ENCODE measurements at places on chromosomes 6 and 20.

- peaks cover 6% of the 10 kb centered on the region for H3K27me3 ChIP-seq
- no peak overlapping the region for H3K27ac ChIP-seq
- DNase-seq = no peak
- no peaks in the 10 kb centered on the region for H3K4me1 ChIP-seq
- H3K36me3 ChIP-seq = no peaks in the 10 kb centered on the region
- H3K4me3 ChIP-seq = no peak overlapping the region
Measured at GRCh38 chr20:34970193-34970840, 14.6 kb downstream of the MYH7B start.

- peaks cover 3% of the 10 kb centered on the region for H3K36me3 ChIP-seq
- no peak for DNase-seq
- H3K27ac ChIP-seq = no peak overlapping the region
- no peak overlapping the region for H3K4me3 ChIP-seq
- H3K4me1 ChIP-seq = peaks cover 19% of the 10 kb centered on the region
Measured at GRCh38 chr6:143611580-143611979, 66.2 kb upstream of the PHACTR2 start.

DNA sequence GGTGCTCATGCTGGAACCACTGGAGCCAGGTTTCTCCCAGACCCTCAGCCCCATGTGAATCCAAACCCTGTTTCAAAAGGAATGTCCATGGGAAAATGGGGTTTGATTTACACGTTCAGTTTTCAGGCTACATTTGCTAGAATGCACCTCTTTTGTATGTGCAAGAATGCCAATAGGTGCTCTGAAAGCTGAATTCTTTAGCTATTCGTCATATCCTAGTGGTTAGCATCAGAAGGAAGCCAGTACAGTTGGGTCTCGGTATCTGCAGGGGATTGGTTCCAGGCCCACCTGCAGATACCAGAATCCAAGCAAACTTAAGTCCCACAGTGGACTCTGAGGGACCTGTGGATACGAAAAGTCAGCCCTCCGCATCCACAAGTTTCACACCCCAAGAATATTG is 93.4 kb downstream of the UST start:
- no peak for DNase-seq
- peaks cover 2% of the 10 kb centered on the region for H3K4me1 ChIP-seq
- no peaks in the 10 kb centered on the region for H3K36me3 ChIP-seq
- H3K27me3 ChIP-seq = no peaks in the 10 kb centered on the region
- H3K4me3 ChIP-seq = no peak overlapping the region

GRCh38 chr6:12590901-12591300 is 125.7 kb upstream of the PHACTR1 start:
- H3K4me3 ChIP-seq = no peak overlapping the region
- no peaks in the 10 kb centered on the region for H3K36me3 ChIP-seq
- no peaks in the 10 kb centered on the region for H3K4me1 ChIP-seq
- H3K27me3 ChIP-seq = peaks cover 14% of the 10 kb centered on the region
- H3K27ac ChIP-seq = no peak overlapping the region
